NCI-H1930 (cell line): ENCODE measurements at places on chromosomes 4 and X.

GRCh38 chr4:17894421-17894820 lies 83.6 kb downstream of the NCAPG start:
- no peak for DNase-seq

DNA sequence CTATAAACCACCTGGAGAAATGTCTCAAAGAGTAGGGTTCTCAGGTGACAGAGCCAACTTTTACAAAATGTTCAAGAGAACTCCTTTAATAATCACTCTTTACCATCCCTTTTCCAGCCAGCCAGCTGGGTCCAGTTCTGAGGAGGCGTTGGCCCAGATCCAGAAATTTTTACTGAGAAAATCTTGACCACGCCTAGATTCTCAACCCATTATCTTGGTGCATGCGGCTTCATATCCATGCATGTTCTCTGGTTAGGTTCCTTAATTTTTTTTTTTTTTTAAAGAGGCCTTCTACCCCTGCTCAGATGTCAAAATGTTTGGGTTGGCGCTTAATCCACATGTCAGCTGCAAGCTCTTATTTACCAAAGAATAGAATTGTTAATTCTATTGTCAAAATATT lies 12.0 kb upstream of the MAP7D2 start:
- no peak for DNase-seq

DNA sequence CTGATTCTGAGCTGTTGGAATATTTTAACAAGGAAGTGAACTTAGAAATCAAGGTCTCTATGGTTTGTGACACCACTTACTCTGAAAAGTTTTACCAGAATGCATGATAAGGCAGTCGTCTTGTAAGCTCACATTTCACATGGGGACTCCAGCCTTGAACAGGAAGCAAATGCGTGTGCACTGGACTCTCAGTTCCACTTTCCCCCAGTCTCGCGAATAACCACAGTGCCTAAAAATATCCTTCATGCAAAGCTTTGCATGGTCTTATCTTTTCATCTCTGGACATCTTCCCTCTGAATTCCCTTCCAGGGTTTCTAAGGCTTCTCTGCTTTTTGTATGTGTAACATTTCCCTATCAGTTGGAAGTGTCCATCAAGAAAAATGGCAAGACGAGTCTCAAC lies 581.8 kb downstream of the NLGN4X start:
- DNase-seq: no peak

- DNase-seq: no peak
Measured at GRCh38 chr4:184355111-184355604, 119.2 kb downstream of the IRF2 start.

DNA sequence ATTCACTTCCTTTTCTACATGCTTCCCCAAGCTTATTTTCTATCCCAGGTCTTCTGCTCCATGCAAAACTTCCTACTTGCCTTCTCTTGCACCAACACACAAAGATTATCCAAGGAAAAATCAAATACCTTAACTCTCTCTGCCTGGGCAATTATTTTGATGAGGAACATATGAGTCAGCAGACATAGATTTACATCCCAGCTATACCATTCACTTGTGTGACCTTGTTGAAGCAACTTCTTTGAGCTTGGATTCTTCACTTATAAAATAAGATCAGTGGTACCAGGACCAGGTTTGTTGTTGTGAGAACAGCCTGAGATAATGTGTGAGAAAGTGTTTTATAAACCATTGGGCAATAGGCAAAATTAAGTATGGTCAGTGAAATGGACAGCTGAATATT lies 39.1 kb upstream of the TMEM192 start:
- DNase-seq: no peak

- no peak for DNase-seq
Measured at GRCh38 chr4:16750882-16751642, 147.4 kb downstream of the LDB2 start.

- DNase-seq: no peak
Measured at GRCh38 chr4:19177616-19178015, 1074.1 kb upstream of the SLIT2 start.

GRCh38 chr4:143148521-143148920 lies 36.2 kb upstream of the USP38 start:
- DNase-seq: no peak

- DNase-seq: peak; percentile 30
Measured at GRCh38 chr4:186723292-186724057, at the start of gene FAT1. Gene FAT1 (minus strand): TSS chr4:186723856. CDS start chr4:186709827, 14,029 bp downstream.

- DNase-seq: no peak
Measured at GRCh38 chrX:102976793-102977495, 39.9 kb downstream of the RAB40AL start.

DNA sequence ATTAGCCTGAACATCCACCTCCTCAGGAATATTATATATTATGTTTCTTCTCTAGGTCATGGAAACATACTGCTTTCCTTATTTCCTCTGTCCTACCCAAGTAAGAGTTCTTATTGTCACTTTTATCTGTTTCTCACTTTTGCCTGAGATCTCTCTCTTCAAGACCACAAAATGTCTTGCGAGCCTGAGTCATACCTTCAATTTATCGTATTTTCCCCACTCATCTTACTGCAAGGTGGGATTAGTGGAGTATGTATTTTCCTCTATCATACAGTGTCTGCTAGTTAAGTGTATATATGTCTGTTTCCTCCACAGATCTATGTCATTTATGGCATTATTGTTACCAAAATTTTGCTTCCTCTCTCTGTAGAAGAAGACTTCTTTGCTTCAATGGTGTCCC lies 124.5 kb downstream of the EIF4E start:
- DNase-seq: no peak

- DNase-seq: no peak
Measured at GRCh38 chr4:40212674-40213527, 16.1 kb downstream of the RHOH start.

DNA sequence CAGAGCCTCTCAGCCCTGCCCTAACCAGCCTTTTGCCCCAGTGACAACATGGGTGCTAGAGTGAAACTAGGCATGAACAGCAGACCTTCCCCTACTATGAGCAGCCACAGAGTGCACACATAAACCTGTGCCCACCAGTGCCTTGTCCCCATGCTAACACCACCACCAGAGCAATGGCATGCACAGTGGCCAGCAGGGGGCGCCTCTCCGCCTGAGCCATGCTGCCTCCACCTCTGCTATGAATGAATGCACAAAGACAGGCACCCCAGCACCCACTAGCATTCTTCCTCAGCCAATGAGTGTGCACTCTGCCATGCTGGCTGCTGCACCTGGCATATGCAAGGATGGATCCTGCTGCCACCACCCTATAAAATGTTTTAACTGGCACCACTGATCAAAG lies 286.9 kb upstream of the FGF16 start:
- DNase-seq: no peak

DNA sequence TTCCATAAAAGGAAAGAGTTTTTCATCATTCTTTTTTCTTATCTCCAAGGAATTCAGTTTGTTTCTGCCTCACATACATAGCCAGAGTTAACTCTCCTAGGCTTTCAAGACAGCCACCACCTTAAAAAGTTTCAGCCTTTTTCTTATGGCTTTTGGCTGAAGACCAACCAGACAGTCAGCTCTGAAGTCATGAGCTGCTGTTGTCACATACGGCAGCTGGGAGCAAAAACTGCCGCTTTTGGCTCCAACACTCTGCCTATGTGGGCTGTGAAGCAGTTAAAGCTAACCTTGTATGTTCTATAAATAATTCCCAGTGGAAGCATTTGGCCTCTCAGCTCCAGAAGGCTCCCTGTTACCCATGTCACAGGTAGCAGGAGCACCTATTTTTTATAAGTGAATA lies 104.1 kb downstream of the KLHL4 start:
- no peak for DNase-seq

GRCh38 chr4:82266345-82266744 lies 107.4 kb downstream of the HNRNPD start:
- DNase-seq: no peak

DNA sequence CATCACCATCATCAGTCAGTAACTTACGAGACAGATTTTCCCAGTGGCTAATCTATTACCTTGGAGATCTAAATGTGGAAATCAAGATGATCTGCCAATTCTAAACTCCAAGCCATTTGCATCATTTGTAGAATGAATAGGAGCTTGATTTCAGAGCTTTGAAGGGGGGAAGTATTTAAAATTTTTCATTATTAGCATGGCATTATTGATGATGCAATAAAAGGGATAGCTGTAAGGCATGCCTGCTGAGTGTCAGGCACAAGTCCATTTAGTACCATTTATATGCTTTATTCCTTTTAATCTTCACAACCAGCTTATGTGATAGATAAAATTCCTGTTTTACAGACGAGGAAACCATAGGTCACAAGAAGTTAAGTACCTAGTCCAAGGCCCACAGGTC lies 5.3 kb downstream of the EXOC1L start:
- no peak for DNase-seq

- DNase-seq: no peak
Measured at GRCh38 chr4:139973015-139973414, 181.0 kb downstream of the MAML3 start.

- peak; percentile 28 for DNase-seq
Measured at GRCh38 chr4:150297861-150298474, 219.7 kb downstream of the DCLK2 start.

DNA sequence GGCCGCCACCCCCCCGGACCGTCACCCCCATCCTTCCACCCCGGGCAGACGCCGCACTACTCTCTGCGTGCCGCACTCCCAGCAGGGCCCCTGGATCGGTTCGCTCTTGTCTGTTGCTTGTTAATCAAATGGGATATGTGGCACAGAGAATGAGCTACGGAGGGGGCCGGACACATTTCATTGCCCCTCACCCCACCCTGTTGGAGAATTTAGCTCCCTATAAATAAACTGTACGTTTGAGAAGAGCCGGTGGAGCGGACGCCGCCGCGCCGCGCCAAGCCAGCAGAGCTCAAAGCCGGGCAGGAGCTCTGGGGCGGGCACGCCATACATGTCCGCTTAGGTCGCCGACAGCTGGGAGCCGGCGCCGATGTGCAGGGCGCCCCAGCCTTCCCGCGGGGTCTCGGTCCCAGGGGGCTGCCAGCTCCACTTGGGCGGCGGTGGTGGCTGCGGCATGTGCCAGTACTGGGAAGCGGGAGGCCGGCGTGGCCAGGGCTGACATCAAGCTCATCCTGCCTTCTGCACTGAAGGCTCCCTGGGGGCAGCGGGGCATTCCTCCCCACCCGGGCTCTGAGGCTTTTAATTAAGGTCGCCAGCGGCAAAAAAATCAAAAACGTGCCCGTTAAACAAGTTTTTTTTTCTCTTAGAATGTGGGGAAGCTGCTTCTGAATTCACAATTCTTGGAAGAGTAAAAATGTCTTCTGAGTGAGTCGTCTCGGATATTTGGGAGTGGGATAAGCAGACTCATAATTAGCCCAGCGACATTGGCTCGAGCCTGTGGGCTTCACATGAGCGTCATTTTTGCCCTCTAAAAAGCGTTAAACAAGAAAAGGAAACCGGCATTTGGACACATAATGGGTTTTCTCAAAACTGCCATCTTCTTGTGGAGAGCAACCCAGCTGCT lies 1.1 kb upstream of the PCDH19 start:
- DNase-seq: no peak

DNA sequence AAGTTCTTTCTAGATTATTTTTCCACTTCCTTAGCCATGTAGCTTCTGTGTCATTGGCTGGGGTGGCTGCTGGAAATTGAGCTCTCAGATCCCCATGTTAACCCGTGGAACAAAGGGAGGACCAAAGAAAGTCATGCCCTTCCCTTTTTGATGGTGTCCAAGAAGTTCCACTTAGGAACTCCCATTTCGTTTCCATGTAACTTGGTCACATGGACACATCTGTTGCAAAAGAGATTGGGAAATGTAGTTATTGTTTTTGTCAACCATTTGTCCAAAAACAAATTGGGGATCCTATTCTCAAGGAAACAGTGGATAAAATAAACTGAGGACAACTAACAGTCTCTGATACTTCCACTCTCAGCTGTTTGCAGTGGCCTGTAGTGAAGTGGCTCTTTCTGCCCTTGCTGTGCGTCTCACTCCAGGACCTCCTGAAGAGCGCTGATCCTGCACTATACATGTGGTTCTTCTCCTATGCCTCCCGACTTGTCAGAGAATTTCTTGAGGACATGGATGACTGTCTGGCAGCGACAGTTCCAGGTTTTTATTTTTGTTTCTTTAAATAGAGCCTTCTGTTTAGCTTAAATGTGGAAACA lies 125.3 kb upstream of the LNX1 start:
- DNase-seq: no peak

DNA sequence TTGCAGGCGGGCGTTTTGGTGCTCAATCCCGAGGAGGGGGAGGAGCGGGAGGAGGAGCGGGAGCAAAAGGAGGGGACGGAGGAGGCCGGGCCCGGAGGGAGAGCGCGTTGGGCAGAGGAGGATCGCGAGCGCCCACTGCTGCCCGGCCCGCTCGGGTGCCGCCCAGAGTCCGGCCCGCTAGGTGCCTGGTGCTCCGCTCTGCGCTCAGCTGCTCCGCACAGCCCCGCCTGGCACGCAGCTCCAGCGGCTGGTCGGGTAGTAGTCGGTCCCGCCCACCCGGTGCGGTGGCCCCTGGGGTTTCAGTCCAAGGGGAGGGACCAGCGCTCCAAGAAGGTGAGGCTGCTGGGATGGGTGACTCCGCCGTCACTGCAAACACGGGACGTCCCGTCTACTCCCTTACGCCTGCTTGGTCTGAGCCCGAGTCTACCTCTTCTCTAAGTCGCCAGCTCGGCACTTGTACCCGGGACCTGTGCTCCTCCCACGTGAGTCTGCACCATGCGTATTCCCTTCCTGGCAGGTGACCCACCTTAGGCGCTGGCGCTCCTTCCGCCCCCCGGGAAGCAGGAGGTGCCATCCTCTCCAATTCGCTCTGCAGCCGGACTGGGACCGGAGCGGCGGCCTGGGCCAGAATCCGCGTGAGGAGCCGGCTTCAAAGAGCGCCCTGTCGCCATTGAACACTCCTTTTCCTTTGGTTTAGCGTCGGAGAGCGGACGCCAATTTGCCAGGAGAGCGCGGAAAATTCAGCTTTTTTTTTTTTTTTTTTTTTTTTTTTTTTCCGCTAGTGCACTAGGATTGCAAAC lies 405 bp upstream of the HS3ST1 start:
- peak; percentile 47 for DNase-seq

- no peak for DNase-seq
Measured at GRCh38 chrX:110409925-110410324, 51.3 kb downstream of the RTL9 start.

- DNase-seq: no peak
Measured at GRCh38 chr4:183178201-183178600, 79.1 kb downstream of the WWC2 start.

DNA sequence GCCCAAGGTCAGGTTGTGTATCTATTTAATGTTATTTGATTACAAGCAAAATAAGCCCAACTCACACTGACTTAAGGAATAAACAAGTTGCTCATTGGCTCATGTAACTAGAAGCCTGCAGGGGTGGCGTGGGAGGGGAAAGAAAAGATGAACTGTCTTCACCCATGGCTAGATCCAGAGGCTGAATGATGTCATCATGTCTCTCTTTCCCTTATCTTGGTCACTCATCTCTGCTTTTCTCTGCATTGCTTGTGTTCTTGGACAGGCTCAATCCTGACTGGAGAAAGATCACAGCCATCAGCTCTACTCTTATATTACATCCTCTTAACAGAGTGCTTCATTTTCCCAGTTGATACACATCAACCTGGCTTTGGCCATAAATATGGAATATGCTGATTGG lies 290.0 kb upstream of the DIAPH2 start:
- no peak for DNase-seq

DNA sequence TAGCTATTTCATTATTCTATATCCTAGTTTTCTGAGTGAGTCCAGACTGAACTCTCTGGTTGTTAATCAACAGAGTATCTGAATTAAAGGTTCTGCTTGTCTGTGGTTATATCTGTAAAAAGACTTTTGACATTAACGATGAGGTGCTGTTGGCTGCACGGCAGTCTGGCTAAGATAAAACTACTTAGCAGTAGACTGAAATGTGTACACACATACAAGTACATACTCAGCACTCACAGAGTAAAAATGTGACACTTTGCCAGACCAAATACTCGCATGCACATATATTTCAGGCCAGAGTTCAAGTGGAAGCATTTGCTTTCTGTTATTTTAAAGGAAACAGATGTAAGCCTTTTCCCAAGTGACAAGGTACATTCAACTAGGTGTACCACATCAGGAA lies 80.5 kb downstream of the PRDM5 start:
- no peak for DNase-seq
